ENCODE measurements at places on chromosomes 11 and 22. TPM values are rescaled to one million over a fixed set of nuclear protein-coding genes. Genes with fewer than 3 reads are reported as not detected.
A peak's percentile ranks its signal among the peaks of the same experiment; 100 is the strongest.

GRCh38 chr11:34512840-34513681, 533 bp downstream of the ELF5 start:
- H3K27me3 ChIP-seq: no peaks in the 10 kb centered on the region
- H3K36me3 ChIP-seq: no peaks in the 10 kb centered on the region
- DNase-seq: no peak

DNA sequence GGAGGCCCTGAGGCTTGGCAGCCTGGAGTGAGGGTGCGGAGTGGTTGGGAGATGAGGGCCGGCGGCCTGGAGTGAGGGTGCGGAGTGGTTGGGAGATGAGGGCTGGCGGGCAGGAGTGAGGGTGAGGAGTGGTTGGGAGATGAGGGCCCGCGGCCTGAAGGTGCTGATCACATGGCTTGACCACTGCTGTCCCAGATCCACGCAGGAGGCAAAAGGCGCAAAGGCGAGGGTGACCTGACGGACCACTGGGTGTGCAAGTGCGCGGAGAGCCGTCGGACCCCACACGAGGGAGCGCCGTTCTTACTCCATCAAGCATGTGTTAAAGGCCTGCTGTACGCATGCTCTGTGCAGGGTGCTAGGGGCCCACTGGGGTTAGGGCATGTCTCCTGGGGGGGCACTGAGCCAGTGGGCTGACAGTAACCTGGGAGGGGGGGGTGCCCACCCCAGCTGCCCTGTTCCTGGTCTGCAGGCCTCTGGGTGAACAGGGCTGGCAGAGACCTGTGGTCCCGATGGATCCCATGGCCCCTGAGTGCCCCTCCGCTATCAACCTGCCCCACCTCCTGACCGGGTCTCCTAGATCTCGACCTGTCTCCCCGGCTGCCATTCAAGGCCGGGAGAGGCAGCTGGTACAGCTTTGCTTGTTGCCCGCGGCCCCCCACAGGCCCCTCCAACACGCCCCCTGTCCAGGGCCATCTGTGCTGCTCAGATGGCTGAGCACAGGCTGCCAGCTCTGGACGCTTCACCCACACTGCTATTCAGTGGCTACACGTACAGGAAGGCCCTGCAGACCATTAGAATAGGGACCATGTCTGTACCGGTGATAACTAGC, 21.1 kb downstream of the MRGPRD start:
- no peak for DNase-seq
- H3K4me3 ChIP-seq: no peak overlapping the region
- no peaks in the 10 kb centered on the region for H3K27me3 ChIP-seq

Gene SNX32
- total RNA-seq: 0.11 TPM

- no peaks in the 10 kb centered on the region for H3K36me3 ChIP-seq
- H3K27ac ChIP-seq: peak overlapping the region; percentile 65
- no peak overlapping the region for H3K4me3 ChIP-seq
- peak; percentile 77 for DNase-seq
- H3K27me3 ChIP-seq: no peaks in the 10 kb centered on the region
Measured at GRCh38 chr22:50571264-50572175, 6.7 kb downstream of the CPT1B start.

DNA sequence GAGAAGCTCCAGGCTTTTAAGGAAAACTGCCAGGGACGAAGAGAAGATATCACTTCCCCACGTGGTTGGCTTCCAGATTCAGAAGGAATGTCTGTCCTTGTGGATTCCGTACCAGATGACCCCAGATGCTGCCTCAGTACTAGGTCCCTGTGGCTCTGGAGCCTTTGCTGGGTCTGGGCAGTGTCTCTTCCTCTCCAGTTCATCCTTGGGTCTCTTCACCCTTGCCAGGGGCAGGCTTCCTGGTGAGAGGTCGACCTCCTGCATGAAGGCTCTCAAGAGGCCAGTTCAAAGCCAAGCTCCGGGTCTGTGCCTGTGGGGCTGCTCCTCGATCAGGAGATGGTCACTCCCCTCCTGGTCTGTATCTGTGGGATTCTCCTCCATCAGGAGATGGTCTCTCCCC, 74.7 kb upstream of the B3GAT1 start:
- no peak overlapping the region for H3K4me3 ChIP-seq
- DNase-seq: no peak
- no peaks in the 10 kb centered on the region for H3K4me1 ChIP-seq
- no peaks in the 10 kb centered on the region for H3K36me3 ChIP-seq
- H3K27me3 ChIP-seq: no peaks in the 10 kb centered on the region

DNA sequence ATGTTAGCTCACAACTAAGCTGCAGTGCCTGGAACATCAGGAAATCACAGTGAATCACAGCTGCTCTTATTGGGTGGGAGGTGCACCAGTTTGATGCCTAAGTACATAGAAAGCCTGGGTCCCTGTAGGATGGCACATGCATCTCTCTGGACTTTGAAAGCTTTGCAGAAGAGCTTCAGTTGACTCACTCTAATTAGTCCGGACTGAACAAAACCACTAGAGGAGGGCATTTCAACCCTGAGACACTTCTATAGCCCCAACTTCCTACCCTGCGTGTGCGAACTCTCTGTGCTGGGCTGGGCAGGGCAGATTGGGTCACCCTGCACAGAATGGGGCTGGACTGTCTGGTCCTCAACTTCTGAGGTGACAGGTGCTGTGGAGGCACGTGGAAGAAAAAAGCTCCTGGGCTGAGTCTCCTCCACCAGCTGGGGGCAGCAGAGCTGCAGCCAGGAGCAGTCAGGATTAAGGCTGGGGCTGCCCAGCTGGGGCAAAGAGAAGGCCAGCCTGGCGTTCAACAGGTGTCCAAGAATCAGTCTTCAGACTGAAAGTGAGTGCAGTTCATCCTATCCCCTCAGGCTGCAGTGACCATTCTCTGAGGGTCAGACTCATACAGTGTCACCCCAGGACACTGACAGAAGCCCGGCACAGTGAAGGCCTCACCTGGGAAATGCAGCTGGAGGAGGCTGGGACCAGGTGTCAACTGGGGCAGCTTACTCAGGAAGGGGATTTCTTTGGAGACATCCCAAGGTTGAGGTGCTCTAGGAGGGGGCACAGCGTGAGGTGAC, 22.1 kb downstream of the GGTLC2 start:
- H3K36me3 ChIP-seq: no peaks in the 10 kb centered on the region
- no peaks in the 10 kb centered on the region for H3K27me3 ChIP-seq
- H3K27ac ChIP-seq: no peak overlapping the region
- H3K4me1 ChIP-seq: no peaks in the 10 kb centered on the region
- no peak overlapping the region for H3K4me3 ChIP-seq
